Hepatic stellate cell (primary cell): ENCODE measurements at places on chromosomes 2 and 18.

DNA sequence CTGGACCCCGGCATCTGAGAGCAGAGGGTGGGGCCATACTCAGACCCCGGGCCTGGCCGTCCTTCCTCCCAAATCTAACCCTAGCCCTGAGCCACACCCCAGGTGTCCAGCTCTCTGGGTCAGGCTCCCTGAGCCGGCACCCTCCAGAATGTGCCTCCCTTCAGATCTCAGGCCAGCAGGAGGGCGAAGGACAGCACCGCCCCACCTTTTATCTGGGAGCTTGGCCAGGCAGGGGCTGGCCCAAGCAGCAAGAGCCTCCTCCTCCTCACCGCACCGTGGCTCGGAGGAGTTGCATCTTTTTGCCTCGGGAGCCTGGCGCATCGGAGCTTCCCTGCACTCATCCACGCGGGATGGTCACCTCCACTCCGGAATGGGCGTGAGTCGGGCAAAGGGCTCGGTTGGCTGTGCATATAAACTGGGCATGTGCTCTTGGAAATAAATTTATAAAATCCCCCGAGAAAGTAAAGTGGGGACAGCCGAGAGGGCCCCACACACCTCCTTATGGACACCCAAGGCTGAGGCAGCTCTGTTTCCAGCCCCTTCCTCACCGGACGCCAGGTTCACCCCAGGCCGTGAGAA lies 69.1 kb upstream of the CTDP1 start:
- DNase-seq, result no peak

DNA sequence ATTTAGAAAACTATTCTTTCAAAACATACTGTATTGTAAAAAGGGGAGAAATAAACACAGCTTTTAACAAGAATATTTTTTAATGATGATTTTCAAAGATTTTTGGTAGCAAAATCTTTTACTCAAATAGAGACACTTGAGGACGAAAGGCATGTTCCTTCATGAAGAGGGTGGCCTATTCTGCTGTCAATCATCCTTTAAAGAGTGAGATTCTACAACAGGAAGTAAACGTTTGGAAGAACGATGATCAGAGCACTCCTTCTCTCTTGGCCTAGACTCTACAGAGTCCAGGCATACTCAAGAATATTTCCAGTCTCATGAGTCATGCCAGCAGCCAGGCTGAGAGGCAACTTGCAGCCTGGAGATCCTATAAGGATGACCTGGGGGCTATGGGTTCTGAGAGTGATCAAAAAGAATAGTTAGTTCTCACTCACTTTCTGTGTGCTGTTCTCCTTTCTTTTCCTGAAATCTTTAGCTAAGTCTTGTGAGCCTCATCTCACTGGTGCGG lies 62.4 kb upstream of the TCF4 start:
- peak; percentile 26 for DNase-seq

GRCh38 chr2:180722551-180723239 lies 257.7 kb upstream of the UBE2E3 start:
- no peak for DNase-seq

GRCh38 chr18:376311-376710 lies 108.5 kb upstream of the THOC1 start:
- no peak for DNase-seq

GRCh38 chr18:2547477-2548087 lies 23.7 kb downstream of the METTL4 start:
- DNase-seq, result peak; percentile 12

DNA sequence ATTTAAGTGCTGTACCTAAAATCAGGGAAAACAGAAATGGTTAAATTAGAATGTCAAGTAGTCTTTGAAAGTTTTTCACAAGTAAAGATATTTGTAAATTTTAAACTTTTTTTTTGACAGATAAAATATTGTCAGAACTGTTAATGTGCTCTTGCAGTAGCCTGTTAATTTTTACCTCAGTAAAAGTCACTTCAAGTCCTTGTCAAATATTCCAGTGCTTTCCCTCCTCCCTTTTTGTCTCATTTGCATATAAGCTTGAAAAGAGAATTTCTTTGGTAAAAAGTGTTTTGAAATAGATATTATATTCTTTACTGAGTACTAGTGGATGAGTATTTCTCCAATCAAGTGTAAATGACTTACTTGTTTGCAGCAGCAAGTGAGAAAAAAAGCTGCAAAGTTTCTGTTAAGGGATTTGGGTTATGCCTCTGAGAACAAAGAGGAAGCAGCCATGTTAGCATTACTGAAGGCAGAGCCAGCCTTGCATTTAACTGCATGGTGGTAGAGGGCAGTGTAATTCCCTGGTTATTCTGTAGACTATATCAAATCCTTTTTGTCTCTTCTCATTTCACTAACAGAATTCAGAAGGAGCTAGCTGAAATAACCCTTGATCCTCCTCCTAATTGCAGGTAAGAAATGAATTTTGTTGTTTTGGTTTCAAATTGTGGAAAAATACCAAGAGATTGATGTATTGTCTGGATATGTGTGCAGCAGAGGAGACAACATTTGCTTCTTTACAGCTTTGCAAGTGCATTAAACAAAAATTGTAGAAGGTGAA lies 3.2 kb downstream of the UBE2E3 start:
- DNase-seq, result peak; percentile 22

- DNase-seq, result no peak
Measured at GRCh38 chr2:124131276-124131675, 106.2 kb downstream of the CNTNAP5 start.
